ENCODE measurements at places on chromosomes 13 and 19. TPM values are rescaled to one million over a fixed set of nuclear protein-coding genes. Genes with fewer than 3 reads are reported as not detected.

DNA sequence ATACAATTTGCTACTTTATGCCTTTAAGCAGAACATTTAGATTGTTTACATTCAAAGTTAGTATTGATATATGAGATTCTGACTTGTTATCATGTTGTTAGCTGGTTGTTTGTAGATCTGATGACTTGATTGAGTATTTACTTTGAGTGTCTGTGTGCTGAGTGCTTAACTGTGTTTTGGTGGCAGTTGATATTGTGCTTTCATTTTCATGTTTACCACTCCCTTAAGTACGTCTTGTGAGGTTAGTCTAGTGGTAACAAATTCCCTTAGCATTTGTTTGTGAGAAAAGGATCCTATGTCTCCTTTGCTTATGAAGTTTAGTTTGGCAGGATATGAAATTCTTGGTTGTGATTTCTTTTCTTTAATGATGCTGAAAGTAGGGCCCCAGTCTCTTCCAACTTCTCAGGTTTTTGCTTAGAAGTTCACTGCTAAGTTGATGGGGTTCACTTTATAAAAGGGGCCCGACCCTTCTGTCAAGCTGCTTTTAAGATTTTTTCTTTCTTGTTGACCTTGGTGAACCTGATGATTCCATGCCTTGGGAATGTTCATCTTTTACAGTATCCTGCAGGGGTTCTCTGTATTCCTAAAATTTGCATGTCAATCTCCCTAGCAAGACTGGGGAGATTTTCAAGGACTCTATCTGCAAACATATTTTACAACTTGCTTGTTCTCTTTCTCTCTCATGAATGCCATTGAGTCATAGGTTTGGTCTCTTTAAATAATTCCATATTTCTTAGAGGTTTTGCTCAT lies 1095.4 kb upstream of the PCDH20 start:
- no peak for DNase-seq

DNA sequence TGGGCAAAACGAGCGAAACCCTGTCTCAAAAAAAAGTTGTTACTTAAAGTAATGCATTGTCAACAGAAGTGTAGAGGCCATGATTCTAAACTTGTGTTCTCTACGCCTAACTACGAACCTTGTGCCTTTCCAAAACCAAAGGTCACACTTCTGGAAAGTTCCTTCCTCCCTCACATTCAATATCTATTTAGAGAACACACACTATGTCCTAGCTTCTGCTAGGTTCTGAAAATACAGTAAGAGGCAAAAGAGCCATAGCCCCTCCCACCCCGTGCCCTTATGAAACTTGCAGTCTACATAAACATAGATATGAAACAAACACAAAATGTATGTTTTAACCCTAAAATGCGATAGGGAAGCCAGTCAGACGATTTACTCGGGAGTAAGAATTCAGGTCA lies 36.4 kb downstream of the RNF6 start:
- DNase-seq, result peak; percentile 9

DNA sequence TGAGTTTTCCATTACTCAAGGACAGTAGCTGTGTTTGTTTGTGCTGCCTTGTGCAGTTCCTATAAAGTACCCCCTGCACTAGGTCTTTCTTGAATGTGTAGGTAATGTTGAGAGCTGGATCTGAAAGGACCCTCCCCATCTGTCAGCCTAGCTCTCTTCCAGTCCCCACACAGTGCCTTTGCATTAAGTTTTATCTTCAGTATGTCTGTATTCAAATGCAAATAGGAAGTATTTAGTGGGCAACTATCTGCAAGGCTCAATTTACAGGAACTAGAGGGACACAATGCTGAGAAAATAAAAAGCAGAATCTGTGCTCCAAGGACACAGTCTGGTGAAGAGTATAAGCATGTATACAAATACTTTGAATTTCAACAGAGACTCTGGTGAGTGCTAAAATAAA lies 558.5 kb downstream of the RFC3 start:
- DNase-seq, result no peak

GRCh38 chr13:110124201-110124940 lies 182.6 kb downstream of the COL4A1 start:
- no peak for DNase-seq

DNA sequence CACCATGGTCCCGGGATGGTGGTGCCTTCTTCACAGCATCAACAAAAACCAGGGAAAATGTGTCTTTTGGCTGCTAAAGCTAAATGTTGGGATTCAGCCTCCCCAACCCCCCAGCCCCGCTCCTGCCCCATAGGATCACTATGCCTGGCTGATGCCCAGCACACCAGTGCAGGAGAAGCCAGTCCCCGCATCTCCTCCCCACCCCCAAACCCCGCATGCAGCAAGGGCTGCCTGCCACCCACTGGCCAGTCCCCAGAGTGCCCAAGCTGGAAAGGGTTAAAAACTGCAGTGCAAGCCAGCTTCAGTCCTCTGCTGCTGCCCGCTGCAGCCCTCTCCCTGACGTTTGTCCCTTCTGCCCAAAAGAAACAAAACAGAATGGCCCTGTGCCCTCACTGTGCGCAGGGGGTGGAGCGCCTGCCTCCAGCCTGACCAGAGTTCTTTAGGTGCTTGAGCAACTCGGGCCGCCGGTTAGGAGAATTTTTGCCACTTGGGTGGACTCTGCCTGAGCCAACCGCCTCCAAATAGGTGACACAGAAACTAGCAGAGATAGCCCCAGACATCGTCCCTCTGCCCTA lies 3.7 kb downstream of the CALM3 start:
- DNase-seq, result no peak

GRCh38 chr13:24742294-24742693 lies 21.7 kb upstream of the RNF17 start:
- no peak for DNase-seq

The SBNO2 gene
- 9.3 TPM for total RNA-seq

The ZNF793 gene
- 6.0 TPM for total RNA-seq

All from M059J (cell line).